ENCODE measurements at places on chromosomes 6 and 20.

GRCh38 chr20:62477669-62478455, 2.1 kb upstream of the GATA5 start:
- no peak for DNase-seq

DNA sequence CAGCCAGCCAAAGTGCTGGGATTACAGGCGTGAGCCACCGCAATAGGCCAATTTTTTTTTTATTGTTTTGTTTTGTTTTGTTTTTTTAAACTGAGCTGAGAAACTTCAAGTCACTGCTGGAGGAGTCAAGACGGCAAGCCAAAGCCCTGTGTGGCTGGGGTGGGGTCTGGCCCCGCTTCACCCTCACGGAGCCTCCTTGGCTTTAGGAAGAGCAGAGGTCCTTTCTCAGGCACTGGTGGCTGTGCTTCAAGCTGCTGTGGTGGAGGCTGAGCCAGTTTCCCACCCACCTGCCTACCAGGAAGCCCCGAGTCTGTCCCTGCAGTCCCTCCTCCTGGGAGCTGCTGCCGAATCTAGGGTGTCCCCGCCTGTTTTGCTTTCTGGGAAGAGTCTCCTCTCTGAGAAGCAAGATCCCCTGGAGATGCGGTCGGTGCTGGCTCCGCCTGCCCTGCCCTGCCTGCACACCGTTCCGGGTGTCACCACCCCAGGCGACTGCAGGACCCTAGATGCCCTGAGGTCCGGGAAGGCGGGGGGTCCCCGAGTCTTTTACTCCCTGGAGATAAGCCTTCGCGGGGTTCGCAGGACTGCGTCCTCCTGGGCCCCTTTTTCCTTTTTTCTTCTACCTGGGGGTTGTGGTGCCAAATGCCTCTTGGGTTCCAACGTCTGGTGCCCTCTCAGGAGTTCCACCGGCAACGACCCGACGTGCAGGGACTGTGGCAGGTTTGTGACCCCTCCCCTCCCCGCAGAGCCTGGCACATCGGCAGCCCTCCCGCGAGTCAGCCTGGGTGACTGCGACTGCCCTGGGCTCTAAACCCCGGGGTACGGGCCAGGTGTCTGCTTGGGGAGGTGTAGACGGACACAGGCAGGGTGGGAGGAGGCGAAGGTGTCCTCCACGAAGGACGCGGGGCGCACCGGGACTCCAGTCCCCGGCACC, 100.7 kb downstream of the TAF4 start:
- DNase-seq: no peak

GRCh38 chr6:111750753-111751673, 122.2 kb downstream of the FYN start:
- DNase-seq: no peak

GRCh38 chr6:28543651-28544610, 18.2 kb downstream of the GPX5 start:
- DNase-seq: no peak

DNA sequence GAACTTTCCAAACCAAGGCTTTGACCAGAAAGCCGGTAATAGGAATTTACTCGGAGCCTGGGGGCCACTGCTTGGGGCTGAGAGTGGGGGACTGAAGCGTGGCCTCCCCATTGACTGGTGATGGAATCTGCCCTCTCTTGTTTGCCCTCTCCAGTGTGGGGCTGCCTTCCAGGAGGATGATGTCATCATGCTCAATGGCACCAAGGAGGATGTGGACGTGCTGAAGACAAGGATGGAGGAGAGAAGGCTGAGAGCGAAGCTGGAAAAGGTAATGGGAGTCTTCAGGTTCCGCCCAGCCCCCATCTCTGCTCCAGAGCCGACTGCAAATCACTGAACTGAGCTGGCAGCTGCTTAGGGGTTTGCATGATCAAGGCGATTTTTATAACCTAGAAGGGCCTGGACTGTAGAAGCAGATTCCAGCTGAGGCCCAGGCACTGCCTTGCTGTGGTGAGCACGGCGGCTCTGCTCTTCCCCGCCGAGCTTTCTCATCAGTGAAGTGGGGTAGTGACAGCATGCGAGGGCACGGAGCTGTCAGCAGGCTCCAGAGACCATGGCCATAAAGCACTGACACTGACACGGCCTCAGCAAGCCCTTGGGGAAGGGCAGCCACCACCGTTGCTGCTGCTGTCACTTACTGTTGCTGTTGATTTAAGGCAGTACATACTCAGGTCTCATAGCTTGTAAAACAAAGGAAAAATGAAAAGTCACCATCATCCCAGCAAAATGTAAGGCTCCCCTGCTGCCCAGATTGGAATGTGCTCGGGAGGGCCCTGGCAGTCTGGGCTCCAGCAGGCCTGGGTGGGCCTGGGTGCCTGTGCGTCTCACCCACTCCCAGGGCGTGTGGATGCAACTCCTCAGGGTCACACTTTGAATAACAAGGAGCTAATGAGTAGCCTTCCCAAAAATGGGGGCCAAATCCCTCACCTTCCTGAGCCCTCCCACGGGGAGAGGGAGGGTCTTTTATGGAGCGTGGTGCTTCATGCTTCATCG, 11.1 kb upstream of the FAM209A start:
- no peak for DNase-seq

DNA sequence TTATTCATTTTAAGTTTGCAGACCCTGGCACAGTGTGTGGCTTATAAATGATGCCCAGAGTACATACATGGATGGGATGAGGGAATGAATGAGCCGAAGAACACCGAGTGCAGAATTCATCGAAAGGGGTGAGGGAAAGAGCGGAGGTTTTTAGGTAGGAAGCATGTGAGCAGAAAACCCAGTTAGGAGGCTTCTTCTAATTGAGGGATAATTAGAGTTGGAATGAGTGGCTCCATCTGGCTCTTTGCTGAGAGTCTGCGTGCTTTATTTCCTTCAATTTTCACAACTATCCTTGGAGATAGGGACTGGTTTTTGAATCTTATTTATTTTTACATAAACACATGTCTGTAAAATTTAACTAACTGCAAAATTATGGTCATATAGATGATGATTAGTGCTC, 150.7 kb downstream of the DOK5 start:
- DNase-seq: no peak

- no peak for DNase-seq
These were observed 7.6 kb downstream of the RPS21 start for GRCh38 chr20:62394248-62395245.

GRCh38 chr6:144330017-144330987, 45.2 kb downstream of the UTRN start:
- no peak for DNase-seq

DNA sequence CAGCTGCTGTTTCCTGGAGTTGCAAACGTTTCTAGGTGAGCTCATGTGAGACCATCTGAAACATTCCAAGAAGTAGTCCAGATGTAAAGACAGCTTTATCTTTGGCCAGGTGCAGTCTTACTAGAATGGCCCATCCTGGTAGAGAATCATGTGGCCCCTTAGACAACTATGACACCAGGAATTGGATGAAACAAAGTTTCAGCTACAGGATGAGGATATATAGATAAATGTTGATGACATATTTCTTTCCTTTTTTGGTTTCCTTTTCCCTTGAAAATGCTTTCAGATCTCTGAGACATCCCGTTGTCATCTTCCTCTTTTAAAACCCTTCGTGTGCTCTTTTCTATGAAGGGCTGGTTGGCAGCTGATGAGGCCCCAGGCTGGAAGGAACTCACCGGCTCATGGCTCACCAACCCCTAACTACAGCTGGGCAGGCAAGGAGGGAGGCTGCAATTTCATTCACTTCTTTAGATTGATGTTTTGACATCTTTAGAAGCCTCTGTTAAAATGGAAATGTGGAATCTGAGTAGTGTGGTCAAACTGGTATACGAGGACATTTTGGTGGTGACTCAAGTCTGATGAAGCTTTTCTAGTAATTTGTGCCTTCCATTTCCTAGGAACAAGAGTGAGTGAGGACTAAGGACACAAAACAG, 167.9 kb upstream of the TNFAIP3 start:
- DNase-seq: no peak

DNA sequence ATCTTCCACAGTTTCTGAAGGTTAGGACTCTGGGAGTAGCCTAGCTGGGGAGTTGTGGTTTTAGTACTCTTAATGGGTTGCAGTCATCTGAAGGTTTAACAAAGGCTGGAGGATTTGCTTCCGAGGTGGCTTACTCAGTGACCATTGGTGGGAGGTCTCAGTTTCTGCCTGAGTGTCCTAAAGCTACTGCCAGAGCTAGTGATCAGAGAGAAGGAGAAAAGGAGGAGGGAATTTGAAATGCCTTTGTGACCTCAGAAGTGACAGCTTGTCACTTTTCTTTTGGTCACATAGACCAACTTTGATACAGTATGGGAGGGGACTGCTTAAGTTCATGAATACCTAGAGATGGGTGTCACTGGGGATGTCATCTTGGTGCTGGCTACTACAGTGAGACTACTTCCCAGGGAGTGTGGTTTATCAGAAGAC, 41.3 kb downstream of the NCOA3 start:
- no peak for DNase-seq

- DNase-seq: peak; percentile 68
These were observed 68.0 kb upstream of the QKI start for GRCh38 chr6:163346497-163346961.

- no peak for DNase-seq
These were observed 525 bp downstream of the FAM229B start for GRCh38 chr6:112087916-112088315.

DNA sequence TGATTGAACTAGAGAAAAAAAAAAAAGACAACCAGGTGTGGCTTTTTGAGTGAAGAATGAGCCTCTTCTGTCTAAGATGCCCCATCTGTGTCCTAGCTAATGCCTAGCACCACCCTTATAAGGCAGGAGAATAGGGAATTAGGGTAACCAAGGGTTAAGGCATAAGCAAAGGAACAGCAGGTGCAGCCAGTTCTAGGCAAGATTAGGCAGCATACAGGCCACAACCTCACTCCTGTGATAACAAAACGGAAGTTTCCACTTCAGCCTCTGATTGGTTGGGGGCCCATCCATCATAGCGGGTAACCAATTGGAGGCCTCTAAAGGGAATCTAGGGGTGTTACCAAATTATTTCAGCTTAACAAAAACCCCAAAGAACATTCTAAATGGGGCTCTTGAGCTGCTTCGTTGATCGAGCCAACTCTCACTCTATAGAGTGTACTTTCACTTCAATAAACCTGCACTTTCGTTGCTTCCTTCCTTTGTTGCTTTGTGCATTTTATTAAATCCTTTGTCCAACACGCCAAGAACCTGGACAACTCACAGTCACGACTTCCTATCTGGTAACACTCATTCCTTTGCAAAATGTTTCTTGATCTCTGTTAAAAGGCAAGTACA, 61.9 kb upstream of the TAGAP start:
- peak; percentile 79 for DNase-seq

DNA sequence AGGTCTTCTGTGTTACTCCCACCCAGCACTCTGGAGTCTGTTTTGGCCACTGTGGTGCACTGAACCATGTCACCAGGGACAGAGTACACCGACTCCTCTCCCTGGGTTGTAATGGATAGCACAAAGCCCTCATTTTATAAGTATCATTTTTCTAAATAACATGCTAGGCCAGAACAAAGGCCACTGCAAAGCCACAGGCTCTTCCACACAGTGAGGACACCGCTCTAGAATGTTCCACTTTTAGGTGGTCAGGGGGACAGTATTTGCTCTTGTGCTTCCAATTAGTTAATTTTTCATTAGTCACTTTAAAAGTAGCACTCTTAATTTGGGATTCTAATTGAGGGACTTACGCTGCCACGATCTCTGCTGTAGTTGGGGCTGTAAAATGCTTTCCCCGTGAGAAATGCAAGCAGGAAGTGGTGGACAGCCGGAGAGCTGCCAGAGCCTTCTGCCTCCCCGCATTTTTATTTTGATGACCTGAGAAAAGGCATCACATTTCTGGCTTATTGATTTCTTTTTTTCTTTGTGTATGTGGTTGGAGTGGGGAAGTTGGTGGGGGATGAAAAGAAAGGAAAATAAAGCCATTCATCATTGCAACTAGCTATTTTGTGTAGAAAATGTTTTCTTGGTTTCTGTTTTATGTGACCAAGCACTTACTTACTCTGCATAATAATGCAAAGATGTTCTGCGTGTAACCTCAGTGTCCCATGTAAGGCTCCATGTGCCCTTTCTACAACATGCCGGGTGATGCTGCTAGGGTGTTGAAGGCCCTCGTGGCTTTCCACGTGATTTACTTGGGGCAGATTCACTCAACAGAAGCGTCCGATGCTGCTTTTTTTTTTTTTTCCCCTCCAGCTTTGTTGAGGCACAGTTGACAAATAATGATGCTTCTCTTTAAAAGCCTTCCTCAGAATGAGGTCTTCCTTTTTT, 195.9 kb downstream of the SASH1 start:
- DNase-seq: no peak

DNA sequence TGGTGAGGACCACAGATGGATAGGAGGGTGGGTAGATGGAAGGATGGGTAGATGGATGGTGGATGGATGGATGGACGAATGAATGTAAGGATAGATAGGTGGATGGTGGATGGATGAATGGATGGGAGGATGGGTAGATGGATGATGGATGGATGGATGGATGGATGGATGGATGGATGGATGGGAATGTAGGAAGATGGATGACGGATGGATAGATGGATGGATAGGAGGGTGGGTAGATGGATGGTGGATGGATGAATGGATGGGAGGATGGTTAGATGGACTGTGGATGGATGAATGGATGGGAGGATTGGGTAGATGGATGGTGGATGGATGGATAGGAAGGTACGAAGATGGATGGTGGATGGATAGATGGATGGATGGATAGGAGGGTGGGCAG, 51.1 kb downstream of the BPIFB1 start:
- no peak for DNase-seq

DNA sequence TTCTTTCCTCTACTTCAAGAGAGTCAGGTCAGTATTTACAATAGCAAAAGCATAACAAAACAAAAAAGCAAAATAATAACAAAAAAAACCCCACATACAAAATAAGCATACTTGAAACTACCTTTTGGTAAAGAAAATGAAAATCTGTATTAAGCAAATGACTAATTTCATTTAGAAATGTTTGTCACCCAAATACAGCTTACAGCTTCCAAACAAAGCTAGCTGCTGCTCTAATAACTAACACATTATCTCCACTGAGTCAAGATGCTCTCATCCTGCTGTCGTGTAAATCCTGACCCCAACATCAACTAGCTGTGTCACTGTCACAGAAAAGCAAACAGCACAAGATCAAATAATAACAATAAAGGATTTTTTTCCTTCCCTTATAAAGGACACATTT, 21.7 kb downstream of the MAP7 start:
- no peak for DNase-seq

GRCh38 chr6:121615493-121615892, 180.0 kb downstream of the GJA1 start:
- DNase-seq: no peak

DNA sequence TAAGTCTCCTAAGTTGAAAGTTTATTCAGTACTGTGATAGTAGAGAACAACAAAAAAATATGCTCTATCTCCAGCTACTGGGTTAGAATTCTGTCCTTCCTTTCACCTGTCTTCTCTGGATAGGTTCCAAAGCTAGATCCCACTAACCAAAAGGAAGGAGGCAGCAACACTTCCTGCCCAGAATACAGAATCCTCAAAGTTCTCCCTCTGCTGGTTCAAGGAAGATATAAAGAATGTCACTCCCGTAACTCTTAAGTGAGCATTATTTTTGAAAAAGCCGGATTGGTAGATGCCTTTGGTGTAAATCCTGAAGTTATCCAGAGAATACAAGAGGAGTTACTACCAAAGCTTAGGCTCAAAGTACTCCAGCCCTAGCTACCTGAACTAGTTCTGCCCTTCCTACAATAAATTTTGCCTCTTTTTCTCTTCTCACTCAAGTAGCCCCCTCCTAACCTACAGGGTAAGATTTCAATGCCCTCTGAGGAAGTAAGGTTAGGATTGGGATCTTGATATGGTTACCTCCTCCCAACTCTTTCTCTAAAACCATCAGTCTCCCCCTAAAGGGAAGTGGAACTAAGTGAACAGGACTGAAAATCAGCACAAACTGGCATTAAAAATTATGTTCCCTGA, 26.0 kb upstream of the CRIP3 start:
- no peak for DNase-seq
